Stimulated activated CD8-positive, alpha-beta memory T cell treated with anti-CD3 and anti-CD28 coated beads, Interleukin-7, amount 100 ng/mL, for 1 hour (primary cell): ENCODE measurements at places on chromosomes 1 and 21.

DNA sequence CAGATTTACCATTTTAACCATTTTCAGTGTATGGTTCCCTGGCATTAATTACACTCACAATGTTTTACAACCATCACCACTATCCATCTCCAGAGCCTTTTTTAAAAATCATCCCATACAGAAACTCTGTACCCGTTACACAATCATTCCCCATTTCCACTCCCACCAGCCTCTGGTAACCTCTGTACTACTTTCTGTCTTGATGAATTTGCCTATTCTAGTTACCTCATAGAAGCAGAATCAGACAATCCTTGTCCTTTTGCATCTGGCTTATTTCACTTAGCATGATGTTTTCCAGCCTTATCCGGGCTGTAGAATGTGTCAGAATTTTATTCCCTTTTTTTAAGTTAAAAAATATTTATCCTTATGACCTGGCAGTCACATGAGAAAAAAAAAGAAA is 33.0 kb downstream of the PGM1 start:
- DNase-seq = no peak

- DNase-seq = no peak
These were observed 534 bp downstream of the SLC6A9 start for GRCh38 chr1:44030605-44031251.

- no peak for DNase-seq
These were observed 134.5 kb upstream of the LYPLAL1 start for GRCh38 chr1:219039017-219039681.

- no peak for DNase-seq
These were observed 14.1 kb downstream of the PIK3C2B start for GRCh38 chr1:204480515-204480914.

GRCh38 chr1:168926236-168926635 is 180.3 kb upstream of the ATP1B1 start:
- DNase-seq = no peak

DNA sequence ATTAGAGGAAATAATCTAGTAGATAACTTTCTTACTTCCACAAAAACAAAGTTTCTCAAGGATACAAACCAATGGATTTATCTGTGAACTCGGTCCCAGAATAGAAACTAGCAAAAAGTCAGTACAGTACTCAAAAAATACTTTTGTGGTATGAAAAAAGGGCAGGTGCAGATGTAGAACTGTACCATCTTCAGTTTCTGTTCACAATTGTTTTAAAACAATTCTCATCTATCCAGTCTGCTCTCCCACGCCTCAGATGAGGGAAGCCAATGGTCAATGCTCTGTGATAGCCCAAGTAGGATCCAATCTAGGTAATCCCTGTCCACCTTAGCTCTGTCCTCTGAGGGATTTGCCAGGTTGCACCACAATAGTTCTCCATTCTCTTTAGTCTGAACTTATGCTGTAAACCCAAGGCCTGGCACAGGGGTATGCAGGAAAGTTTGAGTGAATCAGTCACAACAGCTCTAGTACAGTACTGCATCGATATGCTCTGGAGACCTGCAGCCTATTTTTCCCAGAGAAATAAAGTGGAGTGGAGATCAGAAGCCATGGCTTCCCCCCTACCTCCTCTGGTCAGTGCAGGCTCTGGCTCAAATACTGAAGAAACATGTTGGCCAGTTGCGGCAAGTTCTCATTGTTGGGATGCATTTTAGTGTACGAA is 1.4 kb downstream of the KTI12 start:
- DNase-seq = no peak

DNA sequence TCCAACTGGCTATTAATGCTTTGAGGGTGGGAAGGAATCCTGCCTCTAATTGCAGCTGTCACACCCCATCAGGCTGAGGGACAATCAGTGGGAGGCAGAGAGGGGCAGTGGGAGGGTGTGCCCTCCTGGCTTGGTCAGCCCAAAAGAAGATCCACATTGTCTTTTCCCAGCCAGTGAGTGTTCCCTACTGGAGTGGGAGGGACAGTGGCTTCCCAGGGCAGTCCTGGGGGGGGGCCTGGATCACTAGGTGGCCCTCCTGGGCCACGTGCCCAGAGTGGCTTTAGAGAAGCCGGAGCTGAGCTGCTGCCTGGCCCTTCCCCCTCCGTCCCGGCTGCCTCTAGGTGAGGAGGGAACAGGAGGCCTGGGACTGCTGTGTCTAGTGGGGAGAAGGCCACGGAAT is 14.0 kb downstream of the INKA2 start:
- DNase-seq = no peak

DNA sequence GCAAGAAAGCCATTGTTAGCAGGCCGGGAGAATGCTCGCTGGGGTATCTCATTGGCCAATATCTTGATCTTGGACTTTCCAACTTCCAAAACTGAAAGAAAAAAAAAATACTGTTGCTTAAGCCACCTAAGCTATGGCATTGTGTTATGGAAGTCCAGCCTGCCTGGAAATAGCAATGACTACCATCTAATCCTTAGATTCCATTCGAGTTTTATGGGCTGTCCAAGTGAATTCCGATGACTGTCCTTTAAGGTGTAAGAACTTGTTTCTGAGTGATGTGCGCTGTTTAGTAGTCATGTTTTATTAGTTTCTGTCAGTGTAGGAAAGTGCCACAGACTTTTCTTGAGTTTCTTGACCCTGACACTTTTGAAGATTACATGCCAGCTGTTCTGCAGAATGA is 762.6 kb downstream of the USP25 start:
- DNase-seq = no peak

DNA sequence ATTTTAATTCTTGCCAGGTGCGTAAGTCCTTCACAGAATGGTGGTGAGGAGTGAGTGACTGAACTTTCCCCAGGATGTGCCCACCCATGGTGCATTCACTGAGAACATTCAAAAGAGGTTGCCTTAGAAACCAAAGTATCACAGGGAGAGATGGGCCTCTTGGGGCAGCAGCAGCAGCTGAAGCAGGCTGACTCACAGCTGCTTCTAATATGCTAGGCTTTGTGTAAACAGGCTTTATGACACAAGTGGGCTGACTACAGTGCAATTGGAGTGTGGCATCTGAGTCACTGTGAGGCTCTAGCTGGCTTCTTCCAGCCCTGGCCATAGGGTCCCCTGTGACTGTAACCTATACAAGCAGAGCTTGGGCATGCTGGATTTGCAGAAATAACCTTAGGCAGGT is 12.6 kb downstream of the PIGP start:
- no peak for DNase-seq

DNA sequence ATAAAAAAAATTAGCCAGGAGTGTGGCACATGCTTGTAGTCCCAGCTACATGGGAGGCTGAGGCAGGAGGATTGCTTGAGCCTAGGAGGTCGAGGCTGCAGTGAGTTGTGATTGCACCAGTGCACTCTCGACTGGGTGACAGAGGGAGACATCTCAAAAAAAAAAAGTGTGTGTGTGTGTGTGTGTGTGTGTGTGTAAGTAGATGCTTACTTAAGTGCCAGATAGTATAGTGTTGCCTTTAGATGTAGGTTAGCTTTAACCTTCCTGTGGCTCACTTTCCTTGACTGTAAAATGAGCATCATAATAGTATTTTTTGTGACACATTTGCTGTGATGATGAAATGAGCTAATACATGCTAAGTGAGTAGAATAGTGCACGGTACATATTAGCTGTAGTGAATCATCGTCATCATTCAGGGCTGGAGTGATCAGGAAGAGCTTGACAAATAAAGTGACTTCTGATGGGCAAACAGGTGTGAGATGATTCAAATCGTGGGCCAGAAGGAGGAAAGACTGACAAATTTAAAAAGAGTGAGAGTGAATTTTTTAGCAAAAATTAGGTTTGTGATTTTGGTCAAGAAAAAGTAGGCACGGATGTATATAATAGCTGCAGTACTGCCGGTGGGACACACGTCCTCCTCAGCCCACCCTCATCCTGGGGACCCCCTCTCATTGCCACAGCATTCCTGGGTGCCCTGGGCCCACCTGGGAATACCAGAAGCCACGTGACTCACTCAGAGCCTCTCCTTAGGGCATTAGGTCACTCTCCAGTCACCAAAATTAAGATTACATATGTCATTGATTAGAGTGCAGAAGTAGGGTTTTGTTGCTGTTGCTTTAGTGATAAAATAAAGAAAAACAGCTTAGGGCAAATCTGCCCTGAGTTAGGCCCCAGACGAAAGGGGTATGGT is 33.9 kb downstream of the EIF2D start:
- DNase-seq = no peak

- no peak for DNase-seq
These were observed 83.5 kb downstream of the MAN1C1 start for GRCh38 chr1:25700144-25700523.

- DNase-seq = no peak
These were observed 95.6 kb downstream of the ZNF281 start for GRCh38 chr1:200314085-200314750.

DNA sequence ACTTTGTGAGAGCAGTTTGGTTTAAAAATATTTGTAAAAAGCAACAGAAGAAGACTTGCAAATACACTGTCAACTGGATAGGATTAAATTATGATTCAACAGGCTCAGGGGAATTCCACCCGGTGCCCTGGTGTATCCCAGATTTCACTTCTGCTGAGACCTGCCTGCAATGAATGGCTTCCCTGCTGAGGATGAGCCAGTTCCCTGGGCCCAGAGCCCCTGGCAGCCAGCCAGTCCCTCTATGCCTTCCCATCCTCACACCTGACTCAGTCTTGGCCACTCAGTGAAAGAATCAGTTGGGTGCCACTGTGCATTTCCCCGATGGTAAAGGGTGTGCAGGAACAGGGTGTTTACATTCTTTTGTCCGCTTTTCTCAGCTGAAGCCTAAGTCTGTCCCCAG is 64.4 kb downstream of the KCTD3 start:
- DNase-seq = no peak

- no peak for DNase-seq
These were observed 82.4 kb downstream of the OBSCN start for GRCh38 chr1:228289996-228290881.

DNA sequence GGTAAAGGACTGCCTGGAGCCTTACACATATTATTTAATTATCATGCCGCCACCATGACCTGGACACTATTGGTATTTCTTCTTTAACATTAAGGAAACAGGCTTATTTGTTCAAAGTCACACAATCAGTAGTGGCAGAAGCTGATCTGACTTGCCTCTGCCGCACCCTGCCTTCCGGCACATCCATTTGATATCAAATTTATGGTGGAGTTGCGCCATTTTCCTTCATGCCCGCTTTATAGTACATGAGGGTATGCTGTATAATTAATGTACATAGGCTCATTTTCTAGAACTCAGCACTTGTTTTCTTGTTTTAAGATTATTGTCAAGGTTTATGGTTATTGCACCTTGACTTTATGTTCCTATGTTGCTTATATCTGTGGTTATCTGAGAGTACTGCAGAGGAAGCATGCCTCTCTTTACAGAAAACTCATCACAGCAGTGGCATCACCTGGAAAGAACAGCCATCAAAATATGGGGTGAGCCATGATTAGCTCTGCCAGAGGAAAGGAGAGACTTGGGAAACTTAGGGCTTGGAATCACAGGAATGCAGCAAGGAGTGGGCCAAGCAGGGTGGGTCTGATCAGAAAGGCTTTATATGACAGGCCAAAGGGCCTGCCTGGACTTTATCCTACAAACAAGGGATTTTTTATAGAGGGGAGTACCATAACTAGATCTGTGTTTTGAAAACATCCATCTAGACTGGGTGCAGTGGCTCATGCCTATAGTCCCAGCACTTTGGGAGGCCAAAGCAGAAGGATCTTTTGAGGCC is 72.2 kb upstream of the GJB5 start:
- no peak for DNase-seq

- no peak for DNase-seq
These were observed 134.4 kb downstream of the TGFB2 start for GRCh38 chr1:218479436-218480115.

DNA sequence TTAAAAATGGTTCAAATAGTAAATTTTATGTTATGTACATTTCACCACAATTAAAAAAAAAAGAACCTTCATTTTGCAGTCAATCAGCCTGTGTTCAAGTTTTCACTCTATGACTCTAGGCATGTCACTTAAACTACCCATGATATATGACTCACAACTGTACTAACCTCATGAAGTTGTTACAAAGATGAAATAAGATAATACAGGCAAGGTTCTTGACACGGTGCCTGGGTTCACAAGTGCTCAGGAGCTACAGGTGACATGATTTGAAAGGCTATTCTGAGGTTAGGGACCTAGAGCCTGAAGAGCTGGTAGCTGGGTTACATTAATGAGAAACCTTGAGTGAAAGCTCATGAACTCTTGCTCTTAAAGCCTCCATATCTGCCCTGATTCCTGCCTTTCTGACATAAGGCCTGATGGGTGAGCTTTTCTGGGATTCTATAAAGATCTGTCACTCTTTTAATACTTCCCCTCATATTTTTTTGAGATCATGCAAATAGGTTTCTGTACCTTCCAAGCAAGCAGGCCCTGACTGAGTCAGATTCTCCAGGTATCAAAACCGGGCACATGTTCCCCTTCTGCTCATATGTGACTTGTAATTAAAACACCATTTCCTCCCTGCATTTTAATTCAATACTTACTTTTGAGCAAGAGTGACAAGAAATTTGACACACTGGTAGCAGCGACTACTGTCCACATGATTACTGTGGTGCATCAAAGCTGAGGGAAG is 34.0 kb downstream of the PCSK9 start:
- DNase-seq = no peak

DNA sequence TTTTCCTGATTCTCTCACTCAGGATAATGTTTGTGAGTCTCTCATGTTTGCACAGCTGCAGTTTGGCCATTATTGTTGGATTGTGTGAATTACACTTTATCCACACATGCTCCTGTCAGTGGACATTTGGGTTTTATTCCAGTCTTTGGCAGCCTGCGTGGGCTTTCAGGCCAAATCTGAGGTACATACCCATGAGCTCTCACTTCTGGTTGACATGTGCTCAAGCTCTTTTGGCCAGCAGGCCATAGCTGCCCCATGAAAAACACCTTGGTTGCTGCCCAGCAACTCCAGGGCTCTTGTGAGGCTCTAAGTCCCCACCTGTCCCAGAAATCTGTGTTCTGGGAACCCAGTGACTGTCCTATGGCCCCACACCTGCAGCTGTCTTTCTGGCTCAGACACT is 124.5 kb upstream of the GALNT2 start:
- no peak for DNase-seq

GRCh38 chr1:165298203-165298820 is 58.2 kb downstream of the LMX1A start:
- DNase-seq = no peak

GRCh38 chr1:196407358-196408051 is 200.7 kb downstream of the KCNT2 start:
- DNase-seq = no peak

DNA sequence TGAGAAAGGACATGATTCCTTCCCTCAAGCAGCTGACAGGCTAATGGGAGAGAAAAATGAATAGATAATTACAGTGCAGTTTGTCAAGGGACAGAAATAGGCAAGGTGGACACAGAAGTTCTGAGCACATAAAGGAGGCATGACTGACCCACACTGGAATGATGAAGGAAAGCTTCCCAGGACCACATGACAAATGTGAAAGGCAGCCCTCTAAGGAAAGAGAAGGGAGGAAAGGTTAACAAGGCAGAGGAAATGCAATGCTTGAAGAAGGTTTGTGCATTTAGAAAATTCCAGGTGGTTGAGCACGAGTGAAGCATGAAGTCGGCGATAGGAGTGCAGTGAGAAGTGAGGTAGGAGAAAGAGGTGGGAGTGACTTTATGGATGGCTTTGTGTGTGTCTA is 37.4 kb downstream of the LAMC2 start:
- DNase-seq = no peak

- peak; percentile 3 for DNase-seq
These were observed 558 bp downstream of the USP1 start for GRCh38 chr1:62437273-62437940.

GRCh38 chr1:15948595-15949452 is 27.1 kb downstream of the ZBTB17 start:
- no peak for DNase-seq

- no peak for DNase-seq
These were observed 7.0 kb downstream of the ADAMTSL4 start for GRCh38 chr1:150555971-150556865.
